ENCODE measurements at places on chromosomes 7 and 10.

- DNase-seq: no peak
These were observed 41.0 kb downstream of the VWA2 start for GRCh38 chr10:114279901-114280644.

DNA sequence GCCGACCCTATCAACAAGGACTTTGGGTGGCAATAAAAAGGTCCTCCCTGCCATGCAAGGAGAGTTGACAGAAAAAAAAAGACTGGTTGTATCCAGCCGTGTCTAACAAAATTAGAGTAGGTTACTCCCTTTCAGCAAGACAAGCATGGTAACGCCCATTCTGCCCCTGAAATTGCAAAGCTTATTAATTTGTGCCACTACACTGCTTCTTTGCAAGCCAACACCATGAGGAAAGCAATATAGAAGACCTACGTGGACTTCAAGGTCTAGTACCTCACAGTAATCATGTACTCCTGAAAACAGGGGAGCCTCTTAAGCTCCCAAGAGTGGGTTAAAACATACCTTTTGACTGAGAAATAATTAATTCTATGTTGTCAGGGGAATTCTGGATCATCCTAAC, 90.3 kb downstream of the FRMPD2 start:
- DNase-seq: no peak

DNA sequence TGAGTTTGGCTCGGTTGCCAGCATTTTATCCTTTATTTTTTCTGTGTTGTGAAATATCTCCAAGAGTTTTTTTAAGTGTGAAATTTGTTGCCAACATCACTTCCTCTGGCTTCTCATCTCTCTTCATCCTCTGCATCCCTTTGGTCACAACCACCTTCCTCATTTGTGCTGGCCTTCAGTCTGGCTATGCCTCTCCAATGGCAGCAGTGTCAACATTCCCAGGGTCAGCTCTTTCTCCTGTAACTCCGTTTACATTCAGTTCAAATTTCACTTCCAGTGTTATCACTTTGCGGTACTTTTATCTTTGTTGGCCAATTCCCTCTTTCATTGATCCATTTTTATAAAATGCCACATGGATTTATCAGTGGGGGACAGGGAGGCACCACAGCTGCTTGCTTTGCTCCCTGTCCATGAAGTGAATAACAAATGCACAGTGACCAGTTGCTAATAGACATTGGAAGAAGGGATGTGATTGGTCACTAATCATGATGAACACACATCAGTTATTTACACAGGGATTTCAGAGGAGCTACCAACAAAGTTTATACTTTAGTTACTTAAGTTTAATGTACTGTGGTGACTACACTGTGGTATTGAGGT, 311.4 kb upstream of the LRGUK start:
- DNase-seq: peak; percentile 13

GRCh38 chr7:102000123-102000522, 182.7 kb downstream of the CUX1 start:
- DNase-seq: no peak

DNA sequence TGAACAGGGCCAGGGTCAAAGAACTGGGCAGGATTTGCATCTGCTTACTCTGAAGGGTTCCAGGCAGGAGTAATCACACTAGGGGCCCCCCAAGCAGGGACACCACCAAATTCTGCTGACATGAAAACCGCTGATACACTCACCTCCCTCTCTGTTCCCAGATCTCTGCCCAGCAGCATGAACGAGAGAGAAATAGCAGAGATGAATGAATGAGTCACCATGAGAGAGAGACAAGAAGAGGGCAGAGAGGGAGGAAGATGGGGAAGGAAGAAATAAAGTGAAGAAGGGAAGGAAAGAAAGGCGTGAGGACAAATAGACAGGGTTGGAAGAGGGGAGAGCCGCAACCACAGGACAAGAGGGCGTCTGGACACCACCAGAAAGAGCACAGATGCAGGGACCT, 285.9 kb upstream of the NEBL start:
- DNase-seq: no peak
